Upper lobe of left lung (tissue), 6 donors: ENCODE measurements at places on chromosomes 5 and 9. TPM values are rescaled to one million over a fixed set of nuclear protein-coding genes. Genes with fewer than 3 reads are reported as not detected.

GRCh38 chr5:107484281-107484680 is 186.5 kb downstream of the EFNA5 start:
- H3K27ac ChIP-seq, result no peak overlapping the region
- H3K4me1 ChIP-seq, result no peaks in the 10 kb centered on the region
- H3K36me3 ChIP-seq, result no peaks in the 10 kb centered on the region
- no peak overlapping the region for H3K4me3 ChIP-seq
- no peaks in the 10 kb centered on the region for H3K27me3 ChIP-seq

The IFNA13 gene
- total RNA-seq, result not detected

- peaks cover 32% of the 10 kb centered on the region for H3K4me1 ChIP-seq
- no peak overlapping the region for H3K27ac ChIP-seq
- no peak overlapping the region for H3K4me3 ChIP-seq
- H3K27me3 ChIP-seq, result peaks cover 16% of the 10 kb centered on the region
- DNase-seq, result no peak
Measured at GRCh38 chr5:51381761-51382474, 1.3 kb upstream of the ISL1 start.

The SLC28A3 gene
- total RNA-seq, result 0.37 TPM

The PDE8B gene
- total RNA-seq, result 11.8 TPM

- DNase-seq, result no peak
- no peaks in the 10 kb centered on the region for H3K27me3 ChIP-seq
- peaks cover 7% of the 10 kb centered on the region for H3K36me3 ChIP-seq
Measured at GRCh38 chr5:96683810-96684209, 21.6 kb downstream of the CAST start.

DNA sequence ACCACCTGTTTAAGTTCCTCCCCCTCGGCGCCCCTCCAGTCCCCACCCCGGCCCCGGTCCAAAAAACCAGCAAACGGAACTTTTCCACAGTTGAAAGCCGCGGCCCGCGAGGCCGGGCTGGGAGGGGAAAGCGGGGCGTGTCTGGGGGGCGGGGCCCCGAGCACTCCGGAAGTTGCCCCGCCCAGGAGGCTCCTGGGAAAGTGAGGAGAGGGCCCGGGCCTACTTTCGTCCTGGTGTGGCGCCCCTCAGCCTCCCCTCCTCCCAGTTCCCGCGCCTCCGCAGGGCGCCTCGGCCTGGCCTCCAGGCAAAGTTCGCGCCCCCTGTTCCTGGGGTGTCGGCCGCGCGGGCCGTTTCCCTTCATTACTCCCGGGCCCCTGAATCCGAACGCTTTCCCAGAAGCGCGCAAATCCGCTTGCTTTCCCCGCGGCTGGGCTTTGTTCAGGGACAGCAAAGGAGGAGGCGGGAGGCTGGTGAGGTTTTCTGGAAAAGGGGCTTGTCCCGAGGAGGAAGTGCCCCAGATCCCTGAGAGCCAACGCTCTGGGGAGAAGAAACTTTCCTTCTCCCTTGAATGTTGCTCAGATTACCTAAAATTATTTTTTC is 4.5 kb upstream of the DMRT3 start:
- H3K27ac ChIP-seq, result no peak overlapping the region
- H3K4me3 ChIP-seq, result peak overlapping the region; percentile 39
- no peaks in the 10 kb centered on the region for H3K36me3 ChIP-seq
- H3K27me3 ChIP-seq, result peaks cover 76% of the 10 kb centered on the region

The TEX48 gene
- total RNA-seq, result not detected

The AQP7 gene
- 2.1 TPM for total RNA-seq

- DNase-seq, result no peak
- no peaks in the 10 kb centered on the region for H3K27me3 ChIP-seq
- H3K4me1 ChIP-seq, result no peaks in the 10 kb centered on the region
- H3K4me3 ChIP-seq, result no peak overlapping the region
- peaks cover 4% of the 10 kb centered on the region for H3K36me3 ChIP-seq
Measured at GRCh38 chr9:137716694-137717287, 98.0 kb downstream of the EHMT1 start.

The EQTN gene
- total RNA-seq, result not detected

The ZNF883 gene
- 0.26 TPM for total RNA-seq

DNA sequence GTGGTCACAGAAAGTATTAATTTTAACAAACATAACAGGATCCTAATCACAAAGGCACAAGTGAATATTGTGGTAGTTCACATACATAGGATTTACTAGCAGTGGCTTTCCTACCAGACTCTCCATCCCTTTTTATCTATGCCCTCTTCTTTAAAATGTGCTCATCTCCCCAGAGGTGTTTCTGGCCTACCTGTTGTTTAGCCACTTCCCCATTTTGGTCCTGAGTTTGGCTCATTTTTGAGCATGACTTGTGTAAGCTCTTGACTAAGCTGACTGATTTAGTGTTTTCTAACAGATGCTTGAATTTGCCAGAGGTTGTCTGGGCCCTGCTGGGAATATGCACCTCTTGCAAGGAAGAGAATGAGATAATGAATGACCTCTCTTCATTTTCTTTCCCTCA is 517.7 kb upstream of the CLINT1 start:
- no peaks in the 10 kb centered on the region for H3K36me3 ChIP-seq
- no peak overlapping the region for H3K4me3 ChIP-seq
- DNase-seq, result no peak

The LMX1B gene
- 0.40 TPM for total RNA-seq

DNA sequence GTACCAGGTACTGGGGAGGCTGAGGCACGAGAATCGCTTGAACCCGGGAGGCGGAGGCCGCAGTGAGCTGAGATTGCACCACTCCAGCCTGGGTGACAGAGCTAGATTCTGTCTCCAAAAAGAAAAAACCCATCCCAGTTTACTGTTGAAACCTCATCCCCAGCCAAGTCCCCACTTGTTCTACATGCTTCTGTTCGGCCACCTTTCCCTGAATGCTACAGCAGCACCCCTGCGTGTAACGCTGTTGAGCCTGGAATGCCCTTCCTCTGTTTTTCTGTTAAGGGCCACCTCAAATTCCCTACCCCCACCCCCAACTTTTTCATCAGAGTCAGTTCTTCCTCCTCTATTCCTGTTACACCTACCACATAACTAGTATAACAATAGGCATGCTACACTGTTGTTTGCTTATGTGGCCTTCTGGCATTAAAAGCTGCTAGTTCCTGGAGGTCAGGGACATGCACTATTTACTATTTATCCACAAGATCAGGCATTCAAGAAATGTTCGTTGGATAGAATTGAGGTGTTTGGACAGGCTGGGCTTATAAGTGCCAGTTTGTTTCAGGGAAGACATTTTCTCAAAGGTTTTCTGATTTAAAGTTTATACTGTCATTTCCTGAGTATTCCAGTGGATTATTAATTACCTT is 47.1 kb upstream of the C5orf47 start:
- peak overlapping the region; percentile 46 for H3K27ac ChIP-seq
- no peak for DNase-seq
- H3K4me3 ChIP-seq, result no peak overlapping the region
- peaks cover 66% of the 10 kb centered on the region for H3K4me1 ChIP-seq
- peaks cover 16% of the 10 kb centered on the region for H3K36me3 ChIP-seq
- H3K27me3 ChIP-seq, result no peaks in the 10 kb centered on the region

The PCDHA5 gene
- total RNA-seq, result 0.15 TPM

The EIF4EBP3 gene
- 19.5 TPM for total RNA-seq

DNA sequence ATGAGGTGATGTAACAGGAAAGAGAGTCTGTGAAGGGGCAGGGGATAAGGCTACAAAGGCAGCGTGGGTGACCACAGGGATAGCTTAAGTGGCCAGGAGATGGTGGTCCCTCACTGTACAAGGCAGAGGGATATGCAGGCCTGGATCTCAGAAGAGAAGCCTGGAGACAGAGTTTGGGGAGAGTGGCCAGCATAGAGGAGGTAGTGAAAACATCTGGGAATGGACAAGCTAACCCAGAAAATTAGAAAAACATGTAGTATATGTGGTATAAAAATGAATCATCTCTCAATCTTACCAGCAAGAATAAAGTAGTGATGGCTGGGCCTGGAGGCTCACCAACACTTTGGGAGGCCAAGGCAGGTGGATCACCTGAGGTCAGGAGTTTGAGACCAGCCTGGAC is 349.2 kb upstream of the KLF4 start:
- H3K27ac ChIP-seq, result no peak overlapping the region
- H3K27me3 ChIP-seq, result no peaks in the 10 kb centered on the region
- no peaks in the 10 kb centered on the region for H3K36me3 ChIP-seq
- H3K4me3 ChIP-seq, result no peak overlapping the region

GRCh38 chr9:38029915-38030638 is 39.0 kb downstream of the SHB start:
- no peak overlapping the region for H3K27ac ChIP-seq
- H3K36me3 ChIP-seq, result no peaks in the 10 kb centered on the region
- H3K4me1 ChIP-seq, result peaks cover 45% of the 10 kb centered on the region
- H3K27me3 ChIP-seq, result no peaks in the 10 kb centered on the region
- no peak overlapping the region for H3K4me3 ChIP-seq
- DNase-seq, result no peak

The PKD2L2 gene
- total RNA-seq, result not detected

DNA sequence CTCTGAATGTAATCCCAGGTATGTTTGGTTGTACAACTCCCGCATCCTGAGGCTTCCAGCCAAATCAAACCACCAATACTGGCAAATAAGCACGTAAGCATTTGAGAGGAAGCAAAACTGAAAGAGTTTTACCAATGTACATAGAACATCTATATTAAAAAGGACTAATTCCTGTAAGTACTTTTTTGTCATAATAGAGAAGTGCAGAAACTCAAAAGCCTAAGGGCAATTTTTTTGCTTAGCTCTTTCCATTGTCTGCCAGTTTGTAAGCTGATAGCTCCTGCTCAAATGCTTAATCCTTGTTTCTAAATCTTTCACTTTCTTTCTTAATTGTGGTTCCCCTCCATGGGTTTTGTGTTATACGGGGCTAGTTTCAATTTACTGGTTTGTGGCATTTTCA is 1151.8 kb downstream of the CDH12 start:
- DNase-seq, result no peak
- no peaks in the 10 kb centered on the region for H3K27me3 ChIP-seq
- no peak overlapping the region for H3K27ac ChIP-seq
- H3K36me3 ChIP-seq, result no peaks in the 10 kb centered on the region
- H3K4me3 ChIP-seq, result no peak overlapping the region

- peaks cover 3% of the 10 kb centered on the region for H3K27me3 ChIP-seq
- no peak overlapping the region for H3K27ac ChIP-seq
- no peak overlapping the region for H3K4me3 ChIP-seq
- H3K36me3 ChIP-seq, result no peaks in the 10 kb centered on the region
- peaks cover 35% of the 10 kb centered on the region for H3K4me1 ChIP-seq
Measured at GRCh38 chr9:124767821-124768220, 3.3 kb downstream of the NR6A1 start.

The RLN2 gene
- total RNA-seq, result 0.61 TPM

The SLC25A2 gene
- total RNA-seq, result 0.67 TPM

- no peaks in the 10 kb centered on the region for H3K27me3 ChIP-seq
- peak overlapping the region; percentile 89 for H3K27ac ChIP-seq
- DNase-seq, result no peak
- peak overlapping the region; percentile 9 for H3K4me3 ChIP-seq
- peaks cover 100% of the 10 kb centered on the region for H3K36me3 ChIP-seq
Measured at GRCh38 chr9:136512651-136513071, 29.8 kb upstream of the SEC16A start.
